ENCODE measurements at places on chromosomes 2 and 18. TPM values are rescaled to one million over a fixed set of nuclear protein-coding genes. Genes with fewer than 3 reads are reported as not detected.

DNA sequence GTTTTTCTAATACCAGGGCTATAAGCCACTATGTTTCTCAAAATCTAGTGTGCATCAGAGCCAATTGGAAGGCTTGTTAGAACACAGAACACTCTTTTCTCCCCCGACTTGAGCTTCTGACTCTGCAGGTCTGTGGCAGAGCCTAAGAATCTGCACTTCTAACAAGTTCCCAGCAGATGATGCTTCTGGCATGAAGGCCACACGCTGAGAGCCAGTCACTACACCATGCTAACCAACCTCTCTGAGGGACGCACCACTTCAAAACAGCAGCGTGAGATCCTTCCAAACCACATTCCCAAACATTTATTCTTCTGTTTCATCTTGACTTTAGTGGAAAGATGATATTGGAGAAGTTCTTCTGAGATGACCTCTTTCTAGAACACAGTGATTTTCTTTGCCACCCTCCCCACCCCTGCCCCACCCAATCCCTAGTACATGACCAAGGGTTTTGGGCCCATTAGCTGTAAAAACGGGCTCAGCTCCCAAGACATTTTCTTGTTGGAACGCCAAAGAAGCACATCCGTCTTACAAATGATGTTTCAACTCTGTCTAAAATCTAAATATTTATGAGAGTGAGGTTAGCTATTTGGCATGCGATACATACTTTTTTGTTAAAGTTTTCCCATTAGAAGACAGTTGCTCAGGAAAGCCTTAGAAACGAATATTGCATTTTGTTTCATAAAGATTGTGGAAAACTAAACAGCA is 391.9 kb downstream of the TMEM182 start:
- DNase-seq = no peak

DNA sequence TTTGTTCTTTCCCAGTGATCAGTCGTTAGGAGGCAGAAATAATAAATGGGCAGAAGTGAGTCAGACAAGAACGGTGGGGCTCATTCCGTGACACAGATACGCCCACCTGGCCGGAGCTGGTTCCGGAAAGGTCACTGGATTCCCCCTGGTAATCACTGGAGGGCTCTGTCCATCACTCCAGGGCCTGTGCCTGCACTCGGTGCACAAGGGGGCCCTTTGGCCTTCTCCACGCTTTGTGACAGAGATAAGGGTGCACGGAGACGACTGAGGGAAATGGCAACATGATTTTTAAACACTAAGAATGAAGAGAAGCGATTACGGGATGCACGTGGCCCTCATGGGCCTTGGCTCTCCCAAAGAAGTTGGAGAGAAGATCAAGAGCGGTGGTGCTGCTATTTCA is 84.4 kb downstream of the PTGR3 start:
- DNase-seq = no peak

DNA sequence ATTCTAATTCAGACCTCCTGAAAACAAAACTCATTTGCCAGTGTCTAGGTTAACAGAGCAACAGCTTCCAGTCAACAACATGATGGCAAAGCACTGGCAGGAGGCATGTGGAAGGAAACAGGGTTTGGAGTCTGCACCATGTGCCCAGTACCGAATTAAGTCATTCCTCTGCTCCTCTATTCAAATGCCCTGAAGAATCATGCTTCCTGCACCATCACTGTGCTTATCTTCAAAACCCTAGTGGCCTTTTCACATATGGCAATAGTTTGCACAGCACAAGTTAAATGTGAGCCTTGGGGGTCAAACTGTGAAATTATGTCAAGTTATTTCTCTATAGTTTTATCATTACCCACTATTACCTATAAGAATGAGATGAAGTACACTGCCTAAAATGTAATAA is 75.4 kb upstream of the GRB14 start:
- no peak for DNase-seq

DNA sequence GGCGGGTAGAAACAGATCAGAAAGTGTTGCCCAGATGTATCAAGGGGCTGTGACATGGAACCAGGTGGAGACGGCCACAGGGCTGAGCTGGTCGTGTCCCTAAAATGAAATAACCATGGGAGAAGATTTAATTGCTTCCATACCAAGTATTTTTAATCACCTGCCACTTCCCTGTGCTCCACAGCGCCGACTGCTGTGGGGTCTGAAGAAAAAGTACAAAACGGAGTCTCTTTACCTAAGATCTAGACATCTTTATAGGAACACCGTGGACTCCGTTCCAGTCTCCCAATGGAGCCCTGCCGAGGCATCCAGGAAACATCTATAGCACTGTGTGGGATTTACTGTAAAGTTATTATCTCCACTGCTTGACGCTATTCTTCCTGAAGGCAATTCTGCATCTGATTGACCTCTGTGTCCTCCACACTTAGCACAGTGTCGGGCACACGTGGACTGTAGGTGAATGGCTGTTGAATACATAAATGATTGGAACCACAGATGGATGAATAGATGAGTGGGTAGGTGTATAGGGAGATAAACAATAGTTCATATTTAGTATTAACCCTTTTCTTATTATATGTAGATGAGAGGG is 21.6 kb upstream of the GYPC start:
- no peak for DNase-seq

- no peak for DNase-seq
Measured at GRCh38 chr2:40507432-40507831, 55.5 kb upstream of the SLC8A1 start.

GRCh38 chr2:43218702-43219382 is 7.6 kb downstream of the ZFP36L2 start:
- DNase-seq = peak; percentile 77

Gene SOX11
- total RNA-seq = 0.81 TPM
